ENCODE measurements at places on chromosomes 12 and 14.

DNA sequence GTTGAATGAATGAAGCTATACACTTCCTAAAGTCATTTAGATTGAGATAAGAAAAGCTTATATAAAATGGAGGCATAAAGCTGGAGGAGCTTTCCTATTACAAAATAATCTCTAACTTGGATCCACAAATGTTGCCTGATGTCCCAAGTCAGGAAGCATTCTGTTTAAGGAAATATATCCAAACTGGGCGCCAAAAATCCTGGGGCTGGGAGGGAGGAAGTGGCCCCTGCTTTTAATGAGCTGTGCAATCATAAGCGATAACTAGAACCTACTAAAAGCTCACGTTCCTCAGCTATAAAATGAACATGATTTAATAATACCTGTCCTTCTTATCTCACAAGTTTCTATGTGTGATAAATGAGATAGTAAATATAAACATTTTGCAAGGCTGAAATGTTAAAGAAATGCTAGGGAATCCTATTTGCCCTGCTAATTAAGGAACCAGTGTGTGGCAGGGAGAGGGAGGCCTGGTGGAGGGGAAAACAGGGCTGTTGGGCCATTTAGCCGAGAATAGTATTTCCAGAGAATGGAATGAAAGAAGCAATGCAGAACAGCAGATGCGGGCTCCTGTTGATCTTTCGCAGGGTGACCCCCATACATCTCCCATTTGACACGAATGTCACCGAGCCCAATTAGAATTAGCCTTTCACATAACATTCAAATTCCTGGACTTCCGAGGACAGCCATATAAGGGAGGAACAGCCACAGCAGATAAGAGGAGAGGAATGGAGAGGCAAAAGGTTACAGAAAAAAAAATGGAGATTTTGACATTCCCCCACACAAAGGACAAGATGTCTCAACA is 25.9 kb downstream of the DUSP6 start:
- no peak for DNase-seq

GRCh38 chr14:49598485-49599300 is at the start of gene LRR1:
Gene LRR1, plus strand, starts transcription at chr14:49598940. Its CDS starts 81 bp downstream, at chr14:49599021.
- DNase-seq: peak; percentile 88

DNA sequence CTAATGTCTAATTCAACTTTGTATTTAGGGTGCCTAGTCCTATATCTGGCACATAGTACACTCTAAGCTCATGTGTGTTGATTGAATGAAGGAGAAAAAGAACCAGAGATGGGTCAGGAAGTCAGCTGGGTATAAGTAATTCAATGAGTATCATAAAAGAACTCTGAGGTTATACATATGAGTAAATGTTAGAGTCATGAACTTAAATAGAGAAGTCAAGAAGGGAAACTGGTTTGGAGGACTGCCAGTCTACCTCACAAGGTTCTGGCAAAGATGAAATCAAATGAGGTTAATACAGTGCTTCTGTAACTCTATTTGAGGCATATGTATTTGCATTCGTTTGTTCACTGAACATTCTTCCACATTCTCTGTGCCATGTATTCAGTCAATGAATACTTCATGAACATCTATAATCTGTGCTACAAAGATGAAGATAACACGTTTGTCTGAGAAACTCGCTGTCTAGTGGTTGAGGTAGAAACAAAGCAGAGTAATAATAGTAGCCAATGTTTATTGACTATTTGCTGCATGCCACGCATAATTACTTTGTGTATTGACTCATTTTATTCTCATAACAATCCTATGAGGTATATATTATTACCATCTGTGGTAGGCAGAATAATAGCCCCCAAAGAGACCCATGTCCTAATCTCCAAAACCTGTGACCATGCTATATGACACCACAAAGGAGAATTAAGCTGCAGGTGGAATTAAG is 88.9 kb downstream of the PTGER2 start:
- DNase-seq: no peak

DNA sequence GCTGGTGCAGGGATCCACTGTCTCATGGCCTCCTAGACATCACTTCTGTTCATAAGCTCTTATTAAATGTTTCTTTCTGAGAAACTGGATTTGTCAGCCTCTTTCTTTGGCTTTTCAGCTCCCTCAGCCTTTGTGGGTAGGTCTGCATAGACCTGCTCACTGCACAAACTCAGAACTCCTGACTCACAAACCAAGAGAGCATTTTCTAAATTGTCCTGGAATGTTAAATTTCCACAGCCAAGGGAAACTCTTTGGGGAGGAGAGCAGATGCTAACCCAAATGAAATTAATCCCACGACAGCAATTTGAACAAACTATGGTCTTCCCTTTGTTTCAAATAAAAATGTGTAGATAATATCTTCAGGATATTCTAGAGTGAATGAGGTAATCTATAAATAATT is 19.5 kb upstream of the CERS5 start:
- no peak for DNase-seq

GRCh38 chr14:48690349-48690748 is 895.8 kb downstream of the RPS29 start:
- DNase-seq: peak; percentile 5

DNA sequence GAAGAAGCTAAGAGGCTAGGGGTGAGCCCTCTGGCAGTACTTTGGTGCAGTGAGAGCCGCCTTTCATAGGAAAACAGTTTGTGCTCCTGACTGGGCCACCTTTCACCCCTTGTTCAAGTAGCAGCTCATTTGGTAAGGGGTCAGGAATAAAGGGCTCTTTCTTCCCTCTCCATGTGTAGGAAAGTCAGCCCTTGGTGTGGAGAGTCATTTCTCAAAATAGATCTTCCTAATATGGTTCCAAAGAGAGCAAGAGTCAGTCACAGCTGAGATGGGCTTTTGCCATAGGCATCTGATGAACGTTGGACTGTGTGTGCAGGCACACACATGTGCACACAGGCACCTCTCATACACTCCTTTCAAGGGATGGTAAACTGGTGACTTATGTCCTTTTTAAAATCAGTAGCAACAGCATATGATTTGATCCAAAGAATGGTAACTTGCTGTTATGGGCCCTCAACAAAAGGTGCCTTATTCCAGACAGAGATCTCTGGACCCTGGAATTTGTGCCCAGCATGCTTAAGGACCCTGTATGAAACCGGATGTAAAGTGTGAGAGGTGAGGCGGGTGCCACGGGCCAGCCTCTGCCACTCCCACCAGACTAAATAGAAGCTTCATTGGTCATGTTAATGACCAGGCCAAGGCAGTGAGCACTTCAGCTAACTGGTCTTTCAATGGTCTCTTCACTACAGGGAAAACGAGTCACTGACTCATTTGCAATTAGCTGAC is 16.7 kb upstream of the RIC8B start:
- DNase-seq: no peak

DNA sequence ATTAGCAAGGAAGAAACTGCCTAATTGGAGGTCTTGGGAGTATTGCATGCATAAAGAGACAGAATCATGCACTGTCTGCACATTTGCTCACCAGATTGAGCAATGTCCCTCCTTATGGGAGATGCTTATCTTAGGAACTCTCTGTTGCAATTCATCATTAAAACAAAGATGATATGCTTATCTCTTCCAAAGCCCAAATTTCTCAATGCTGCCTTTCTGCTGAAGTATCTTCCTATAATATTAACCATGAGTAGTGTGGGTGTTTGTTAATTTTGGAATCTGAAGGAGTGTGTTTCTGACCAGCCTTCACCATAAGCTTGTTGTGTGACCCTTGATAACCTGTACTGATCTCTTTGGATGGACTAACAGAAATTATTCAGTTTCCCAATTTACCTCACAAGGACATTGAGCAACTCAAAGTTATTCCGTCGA is 1257.6 kb upstream of the FLRT2 start:
- no peak for DNase-seq

- no peak for DNase-seq
Observed at GRCh38 chr14:92511453-92512238, 1.9 kb upstream of the RIN3 start.

DNA sequence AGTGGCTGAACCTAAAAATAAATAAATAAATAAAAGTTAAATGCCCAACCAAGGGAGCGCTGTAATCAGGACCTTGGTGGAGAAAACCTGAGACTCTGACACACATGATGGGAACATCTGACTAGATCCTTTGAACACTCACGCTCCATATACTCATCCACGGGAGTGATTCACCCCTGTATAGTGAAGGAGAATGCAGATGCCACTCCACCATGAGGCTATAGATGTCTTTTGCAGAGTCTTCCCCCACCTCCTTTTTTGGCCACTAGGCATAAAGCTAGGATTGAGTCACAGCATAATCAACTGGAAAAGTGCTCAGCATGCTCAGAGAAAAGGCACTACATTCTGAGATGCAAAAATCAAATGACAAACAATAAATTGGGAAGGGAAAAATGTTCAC is 19.0 kb downstream of the ADAM20 start:
- DNase-seq: no peak

GRCh38 chr14:105806568-105806967 is 280.2 kb downstream of the TMEM121 start:
- DNase-seq: no peak

- peak; percentile 60 for DNase-seq
Observed at GRCh38 chr14:99590746-99591555, 13.1 kb downstream of the CCDC85C start.

DNA sequence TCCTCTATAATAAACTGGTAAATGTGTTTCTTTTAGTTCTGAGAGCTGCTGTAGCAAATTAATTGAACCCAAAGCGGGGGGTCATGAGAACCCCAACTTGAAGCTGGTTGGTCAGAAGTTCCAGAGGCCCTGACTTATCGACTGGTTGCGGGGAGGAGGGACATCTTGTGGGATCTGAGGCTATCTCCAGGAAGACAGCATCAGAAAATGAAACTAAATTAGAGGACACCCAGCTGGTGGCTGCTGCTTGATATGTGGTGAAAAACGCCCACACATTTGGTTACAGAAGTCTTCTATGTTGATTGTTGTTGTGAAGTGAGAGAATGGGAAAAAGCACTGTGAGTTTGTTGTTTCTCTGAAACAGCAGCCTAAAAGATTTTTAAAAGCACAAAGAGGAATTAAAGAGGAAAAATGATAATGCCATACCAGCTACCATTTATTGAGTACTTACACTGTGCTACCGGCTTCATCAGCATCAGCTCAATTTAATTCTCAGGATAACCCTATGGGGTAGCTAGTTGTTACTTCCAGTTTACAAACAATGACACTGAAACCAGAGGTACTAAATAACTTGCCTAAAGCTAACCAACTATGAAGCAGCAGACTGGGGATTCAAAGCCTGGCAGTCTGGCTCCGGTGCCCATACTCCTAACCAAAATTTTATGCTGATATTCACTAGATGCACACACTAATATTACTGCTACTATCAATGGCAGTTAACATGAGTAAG is 24.3 kb downstream of the DDX24 start:
- DNase-seq: no peak

- DNase-seq: peak; percentile 39
Observed at GRCh38 chr12:12714276-12715021, 2.7 kb upstream of the CDKN1B start.

- no peak for DNase-seq
Observed at GRCh38 chr14:91897106-91897701, 29.9 kb upstream of the TC2N start.

DNA sequence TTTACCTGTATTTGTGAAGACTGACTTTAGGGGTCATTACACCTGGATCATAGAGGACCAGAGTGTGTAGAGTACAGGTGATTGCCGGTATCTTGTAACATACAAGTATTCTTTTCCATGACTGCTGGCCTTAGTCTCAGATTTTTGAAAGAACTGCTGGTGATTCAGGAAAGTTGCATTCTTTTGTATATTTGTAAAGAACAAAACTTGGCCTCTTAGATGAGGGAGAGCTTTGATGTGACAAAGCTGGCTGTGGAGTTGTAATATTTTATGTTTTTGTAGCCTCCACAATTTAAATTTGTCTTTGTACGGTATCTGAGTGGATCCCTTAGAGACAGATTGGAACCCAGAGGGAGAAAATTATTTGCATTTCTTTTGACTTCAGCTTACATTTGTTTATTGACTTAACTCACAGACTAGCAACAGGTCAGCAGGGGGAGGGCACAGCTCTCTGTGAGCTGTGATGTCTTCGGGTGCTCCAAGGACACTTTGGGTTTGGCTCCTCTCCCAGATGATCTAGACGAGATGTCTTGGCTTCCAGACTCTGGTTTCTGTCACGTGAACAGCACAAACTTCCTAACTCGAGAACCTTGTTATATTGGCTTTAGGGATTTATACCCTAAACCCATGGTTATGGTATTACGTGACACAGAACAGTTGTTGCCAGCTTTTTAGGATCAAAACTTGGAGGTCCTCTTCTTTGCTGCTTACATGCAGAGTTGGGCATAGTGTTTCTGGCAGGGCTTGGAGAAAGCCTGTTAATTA is 65.9 kb downstream of the DAAM1 start:
- no peak for DNase-seq

DNA sequence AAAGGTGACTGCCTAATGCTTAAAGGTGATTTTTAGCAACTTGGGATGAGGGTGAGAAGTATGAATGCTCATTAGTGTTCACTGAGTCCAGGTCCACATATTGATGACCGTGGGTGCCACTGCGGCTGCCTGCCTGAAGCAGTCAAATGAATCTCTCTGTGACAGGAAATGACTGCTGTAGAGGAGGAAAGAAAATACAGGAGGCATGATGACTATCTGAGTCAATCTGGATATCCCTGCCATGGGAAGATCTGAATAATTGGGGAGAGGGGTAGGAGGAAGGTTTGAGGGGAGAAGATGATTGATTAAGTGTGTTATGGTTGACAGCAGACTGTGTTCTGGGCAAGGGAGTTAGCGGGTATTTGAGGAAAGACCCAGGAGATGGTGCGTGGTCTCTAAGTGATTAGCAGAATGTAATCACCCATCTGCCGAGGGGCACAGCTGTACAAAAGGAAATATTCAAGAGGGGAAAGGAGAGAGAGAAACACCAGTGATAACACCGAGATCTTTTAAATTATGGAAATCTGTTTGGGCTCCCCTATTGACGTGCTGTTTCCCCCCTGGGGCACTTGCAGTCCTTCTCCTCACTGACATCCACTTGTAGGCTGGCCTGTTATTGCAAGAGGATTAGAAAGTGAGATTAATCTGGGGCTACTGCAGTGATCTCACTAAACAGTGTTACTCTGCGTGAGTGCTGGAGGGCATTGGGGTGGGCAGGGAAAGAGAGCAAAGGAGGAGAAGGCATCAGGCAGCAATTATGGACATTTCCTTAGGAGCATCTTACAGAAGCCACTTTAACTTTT is 97.7 kb downstream of the AKAP6 start:
- DNase-seq: no peak

- DNase-seq: no peak
Observed at GRCh38 chr12:65565601-65566560, 258.4 kb upstream of the HMGA2 start.

- DNase-seq: no peak
Observed at GRCh38 chr12:76622351-76622750, 62.8 kb upstream of the OSBPL8 start.

- DNase-seq: no peak
Observed at GRCh38 chr12:85017133-85017532, 18.9 kb downstream of the TSPAN19 start.

DNA sequence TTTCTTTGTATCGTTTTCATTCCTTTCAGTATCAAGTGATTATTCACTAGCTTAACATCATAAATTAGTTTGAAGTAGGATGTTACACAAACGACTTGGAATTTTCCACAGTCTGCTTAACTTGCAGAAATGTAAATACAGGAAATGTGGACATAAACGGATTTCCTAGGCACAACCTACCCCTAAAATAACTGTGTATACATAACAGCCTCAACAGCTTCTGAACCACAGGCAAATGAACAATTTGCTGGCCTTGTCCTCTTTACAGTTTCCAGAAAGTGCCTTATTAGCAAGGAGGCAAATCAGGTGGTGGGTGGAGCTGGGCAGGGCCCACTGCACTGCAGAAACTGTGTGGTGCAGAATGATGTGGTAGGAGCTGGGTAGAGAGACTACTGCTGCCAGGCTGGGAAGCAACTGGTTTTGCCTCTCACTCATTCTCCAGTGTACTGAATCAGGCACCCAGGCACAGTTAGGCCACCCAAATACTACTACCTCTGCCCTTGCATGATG is 14.1 kb downstream of the DRAM1 start:
- DNase-seq: no peak
